ENCODE measurements at places on chromosomes 2 and 18.

- DNase-seq = no peak
Observed at GRCh38 chr2:101064125-101064502, 62.0 kb downstream of the RPL31 start.

DNA sequence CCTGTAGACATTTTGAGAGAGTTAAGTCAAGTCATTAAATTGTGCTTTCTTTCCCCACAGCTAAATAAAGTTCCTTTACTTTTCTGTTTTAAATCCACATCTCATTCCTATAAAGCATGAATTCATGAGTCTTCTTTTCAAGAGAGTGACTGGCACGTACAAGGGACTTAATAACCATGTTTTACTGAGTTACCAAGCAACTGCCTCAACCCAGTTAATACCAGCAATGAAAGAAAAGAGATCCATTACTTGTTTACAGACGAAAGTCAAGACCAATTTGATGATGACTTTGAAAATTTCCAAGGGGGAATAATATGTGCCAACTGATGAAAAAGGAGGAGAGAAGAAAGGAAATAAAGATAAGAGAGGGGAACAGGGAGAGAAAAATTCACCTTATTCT lies 1082.5 kb upstream of the GYPC start:
- no peak for DNase-seq

GRCh38 chr2:63842149-63843061 lies 709 bp downstream of the UGP2 start:
- DNase-seq = no peak

DNA sequence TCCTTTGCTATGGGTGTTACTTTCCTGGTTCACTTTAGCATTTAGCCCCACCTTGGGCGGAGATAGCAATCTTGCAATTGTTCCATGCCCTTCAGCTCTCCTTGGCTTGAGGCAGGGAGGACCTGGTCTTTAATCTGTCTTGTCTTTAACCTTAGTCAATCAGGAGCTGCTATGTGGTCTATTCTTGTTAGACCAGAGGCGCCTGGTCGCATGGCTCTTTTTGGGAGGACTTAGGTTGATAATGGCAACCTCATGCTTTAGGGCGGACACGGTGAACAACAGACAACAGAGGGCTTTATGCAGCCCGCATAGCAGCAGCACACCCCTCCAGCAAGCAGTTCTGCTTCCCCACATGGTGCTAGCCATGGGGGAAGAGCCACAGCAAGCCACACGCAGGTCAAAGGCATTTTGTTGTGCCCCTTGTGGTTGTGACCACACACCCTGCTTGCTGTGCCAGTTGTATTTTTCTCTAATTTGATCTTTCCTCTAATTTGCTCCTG lies 17.7 kb upstream of the ZDBF2 start:
- DNase-seq = no peak

GRCh38 chr2:188078534-188078933 lies 213.1 kb upstream of the GULP1 start:
- no peak for DNase-seq

GRCh38 chr18:9321736-9322135 lies 12.8 kb upstream of the TWSG1 start:
- no peak for DNase-seq
